Natural killer cell (primary cell): ENCODE measurements at places on chromosomes 5 and 9. TPM values are rescaled to one million over a fixed set of nuclear protein-coding genes. Genes with fewer than 3 reads are reported as not detected.

Gene SPINK6
- total RNA-seq = not detected

Gene NTRK2
- not detected for total RNA-seq

Gene CNTFR
- total RNA-seq = not detected

Gene SYNPO
- total RNA-seq = 0.16 TPM

Gene CCDC192
- not detected for total RNA-seq

Gene PCDHGB6
- 2.9 TPM for total RNA-seq

Gene TAF11L13
- total RNA-seq = not detected

Gene IL9
- total RNA-seq = not detected

Gene PCDHA4
- not detected for total RNA-seq

Gene ESM1
- total RNA-seq = 0.87 TPM

Gene BHMT
- not detected for total RNA-seq

Gene SHOC1
- not detected for total RNA-seq

Gene FAM81B
- not detected for total RNA-seq

Gene ZNF608
- 6.6 TPM for total RNA-seq

Gene IL13
- total RNA-seq = 1.4 TPM

Gene IL33
- total RNA-seq = not detected

Gene NUTM2G
- total RNA-seq = not detected

Gene LIX1
- total RNA-seq = not detected

Gene SPINK4
- not detected for total RNA-seq

Gene PLAC8L1
- total RNA-seq = 0.45 TPM

Gene PCDHA12
- not detected for total RNA-seq

Gene PCDHA3
- total RNA-seq = not detected

Gene BTNL8
- not detected for total RNA-seq

Gene POLR1E
- 17.8 TPM for total RNA-seq

Gene SLCO6A1
- total RNA-seq = not detected

Gene ANKRD34B
- not detected for total RNA-seq

Gene CYLC2
- total RNA-seq = not detected

Gene PCDHGC4
- total RNA-seq = 0.45 TPM

Gene TLN1
- total RNA-seq = 528 TPM

Gene SH3PXD2B
- total RNA-seq = 0.35 TPM

Gene PCDHB9
- 0.15 TPM for total RNA-seq

Gene FCN2
- total RNA-seq = not detected

Gene PHF24
- not detected for total RNA-seq

Gene C9
- total RNA-seq = not detected

Gene NIPAL4
- total RNA-seq = not detected

Gene FBXL7
- total RNA-seq = not detected

Gene ABO
- total RNA-seq = 0.56 TPM

Gene IL5
- total RNA-seq = not detected

Gene NCS1
- total RNA-seq = 2.4 TPM

Gene PTPRD
- total RNA-seq = 0.05 TPM

Gene OR1Q1
- not detected for total RNA-seq

Gene CD14
- total RNA-seq = 1.4 TPM

Gene FGD3
- 193 TPM for total RNA-seq

Gene HMCN2
- not detected for total RNA-seq

Gene LCP2
- total RNA-seq = 376 TPM

Gene CACFD1
- total RNA-seq = 8.3 TPM

Gene DBH
- not detected for total RNA-seq

Gene PTGES
- 0.28 TPM for total RNA-seq

Gene GKAP1
- total RNA-seq = 9.4 TPM

Gene DMRTA1
- total RNA-seq = not detected

Gene SAP30L
- 37.0 TPM for total RNA-seq

Gene AGPAT2
- 12.0 TPM for total RNA-seq
